ENCODE measurements at places on chromosomes 3 and 15.

DNA sequence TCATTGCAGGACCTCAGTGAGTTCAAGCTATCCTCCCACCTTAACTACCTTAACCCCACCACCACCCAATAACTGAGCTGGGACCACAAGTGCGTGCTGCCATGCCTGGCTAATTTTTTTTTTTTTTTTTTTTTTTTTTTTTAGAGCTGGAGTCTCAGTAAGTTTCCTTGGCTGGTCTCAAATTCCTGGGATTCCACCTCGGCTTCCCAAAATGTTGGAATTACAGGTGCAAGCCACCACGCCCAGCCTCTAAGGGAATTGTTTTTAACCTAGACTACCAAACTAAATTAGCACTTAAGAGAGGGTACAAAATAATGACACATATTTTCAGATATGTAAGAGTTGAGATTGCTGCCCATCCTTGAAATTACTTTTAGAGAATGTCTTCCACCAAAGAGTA, 4.3 kb upstream of the TNIK start:
- DNase-seq: no peak

DNA sequence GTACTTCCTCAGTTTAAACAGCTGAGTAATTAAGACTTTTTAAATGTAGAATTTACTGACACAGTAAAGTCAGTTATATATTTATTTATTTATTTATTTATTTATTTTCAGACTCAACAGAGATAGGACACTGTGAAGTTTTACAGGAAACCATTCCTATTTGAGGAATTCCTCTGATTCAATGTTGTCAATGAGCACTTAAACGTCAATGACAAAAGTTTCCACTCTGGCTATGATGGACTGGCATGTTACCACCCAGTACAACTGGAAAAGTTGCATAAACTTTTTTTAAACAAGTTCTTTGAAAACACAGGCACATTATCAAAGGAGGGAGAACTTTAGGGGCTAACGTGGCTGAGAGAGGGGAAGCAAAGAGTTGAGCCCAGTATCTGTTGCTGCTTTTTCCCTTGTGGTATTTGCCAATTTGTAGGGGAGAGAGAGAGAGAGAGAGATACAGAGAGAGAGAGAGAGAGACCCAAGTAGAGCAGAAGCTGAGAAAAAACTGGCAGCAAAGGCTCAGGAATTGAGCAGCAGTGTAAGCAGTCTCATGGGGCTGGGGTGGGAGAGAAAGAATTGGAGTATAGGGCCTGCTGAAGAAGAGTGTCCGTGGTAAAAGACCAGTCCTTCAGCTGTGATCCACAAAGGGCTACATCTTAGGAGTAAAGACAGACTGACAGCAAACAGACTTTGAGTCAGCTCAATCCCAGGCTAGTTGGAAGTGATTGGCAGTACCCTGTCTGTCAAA, 18.3 kb upstream of the ACTC1 start:
- DNase-seq: no peak

GRCh38 chr15:75721480-75721922, 8.9 kb upstream of the CSPG4 start:
- DNase-seq: no peak

DNA sequence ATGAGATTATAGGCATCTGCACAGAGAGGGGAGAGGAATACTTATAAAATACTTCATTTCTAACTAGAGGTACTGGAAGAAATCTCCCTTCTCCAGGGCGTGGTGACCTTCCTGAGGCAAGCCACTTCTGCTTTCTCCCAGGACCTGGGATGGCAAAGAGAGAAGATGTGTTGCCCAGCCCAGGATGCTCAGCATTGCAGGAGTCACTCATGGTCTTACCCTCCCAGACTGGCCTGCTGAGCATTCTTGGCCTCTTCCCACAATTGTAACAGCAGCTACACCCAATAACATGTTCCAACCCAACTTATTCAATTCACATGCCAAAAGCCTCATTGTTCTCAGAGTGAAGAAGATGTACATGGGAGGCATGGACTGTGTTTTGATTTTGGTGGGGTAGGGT, 37.9 kb downstream of the IL20RB start:
- no peak for DNase-seq

- DNase-seq: no peak
These were observed 6.7 kb upstream of the ZNF609 start for GRCh38 chr15:64453689-64454037.

DNA sequence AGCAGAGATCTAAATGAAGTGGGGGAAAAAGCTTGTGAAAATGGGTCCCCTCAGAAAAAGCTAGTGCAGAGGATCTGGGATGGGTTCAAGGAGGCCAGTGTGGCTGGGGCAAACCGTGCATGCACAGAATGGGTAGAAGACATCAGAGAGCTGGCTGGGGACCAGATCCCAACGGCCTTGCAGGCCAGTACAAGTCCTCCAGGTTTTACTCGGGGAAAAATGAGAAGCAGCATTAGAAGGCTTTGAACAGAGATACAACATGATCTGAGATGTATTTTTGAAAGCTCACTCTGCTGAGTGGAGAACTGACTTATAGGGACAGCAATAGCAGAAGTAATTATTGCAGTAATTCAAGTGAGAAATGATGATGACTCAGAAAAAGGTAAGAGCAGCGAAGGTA, 114.5 kb downstream of the HERC1 start:
- no peak for DNase-seq

DNA sequence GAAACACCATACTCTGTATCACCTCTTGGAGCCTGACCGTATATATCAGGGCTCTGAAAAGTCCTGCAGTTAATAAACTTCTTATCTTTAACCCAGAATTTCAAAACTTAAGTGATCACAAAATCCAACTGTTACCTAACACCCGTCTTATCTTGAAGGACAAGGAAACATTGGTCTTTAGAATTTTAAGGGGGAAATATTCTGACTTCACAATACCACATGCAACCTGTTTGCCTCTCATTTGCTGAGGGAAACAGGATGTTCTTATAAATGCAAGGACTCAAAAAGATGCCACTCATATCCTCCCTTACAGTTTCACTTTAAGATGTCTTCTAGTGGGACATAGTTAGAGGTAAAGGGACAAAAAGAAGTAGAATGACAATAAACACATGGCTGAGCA, 67.9 kb downstream of the CRTC3 start:
- DNase-seq: peak; percentile 37

DNA sequence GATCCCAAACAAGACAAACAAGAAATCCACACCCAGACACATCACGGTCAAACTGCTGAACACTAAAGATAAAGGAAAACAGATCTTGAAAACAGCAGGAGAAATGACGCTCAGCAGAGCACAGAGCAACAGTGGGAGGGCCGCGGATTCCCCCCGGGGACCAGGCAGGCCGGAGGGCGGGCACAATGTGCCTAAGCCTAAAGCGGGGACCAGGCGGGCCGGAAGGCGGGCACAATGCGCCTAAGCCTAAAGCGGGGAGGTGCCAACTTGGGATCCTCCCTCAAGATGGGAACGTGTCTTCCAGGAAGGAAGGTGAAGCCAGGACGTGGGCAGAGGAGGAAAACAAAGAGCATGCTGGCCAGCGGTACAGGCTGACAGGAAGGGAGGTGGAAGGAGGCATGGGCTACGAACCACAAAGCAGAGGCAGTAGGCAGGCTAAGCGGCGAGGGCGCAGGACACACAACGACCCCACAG, 31.1 kb downstream of the CYFIP1 start:
- peak; percentile 76 for DNase-seq

- no peak for DNase-seq
These were observed 386.0 kb upstream of the NECTIN3 start for GRCh38 chr3:110685630-110686029.

Data from GM19239 (cell line).